ENCODE measurements at places on chromosomes 6 and 20.

- no peak for DNase-seq
These were observed 7.9 kb downstream of the AGPAT4 start for GRCh38 chr6:161265975-161266374.

DNA sequence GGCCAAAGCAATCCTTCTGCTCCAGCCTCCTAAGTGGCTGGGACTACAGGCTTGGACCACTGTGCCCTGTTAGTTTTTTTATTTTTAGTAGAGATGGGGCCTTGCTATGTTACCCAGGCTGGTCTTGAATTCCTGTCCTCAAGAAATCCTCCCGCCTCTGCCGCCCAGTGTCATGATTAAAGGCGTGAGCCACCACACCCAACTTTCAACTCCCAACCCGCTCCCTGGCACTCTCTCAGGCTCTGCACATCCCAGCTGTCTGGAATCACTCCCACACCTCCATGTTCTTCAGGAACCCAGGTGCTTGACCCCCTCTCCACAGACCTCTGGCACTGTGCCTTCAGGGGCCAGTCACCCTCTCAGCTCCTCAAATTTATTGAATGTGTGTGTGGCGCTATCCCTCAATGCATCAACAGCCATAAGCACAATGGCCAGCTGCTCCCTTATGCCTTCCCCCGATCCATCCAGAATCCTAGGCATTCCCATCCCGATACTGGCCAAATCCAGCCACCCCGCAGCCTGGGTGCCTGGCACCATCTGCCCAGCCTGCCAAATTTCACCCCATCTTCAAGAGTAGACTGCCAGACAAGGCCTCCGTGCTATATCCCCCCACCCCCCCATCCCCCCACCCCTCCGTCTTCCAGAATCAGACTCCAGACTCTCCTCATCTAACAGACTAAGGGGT, 647 bp upstream of the POU5F1 start:
- DNase-seq = no peak

DNA sequence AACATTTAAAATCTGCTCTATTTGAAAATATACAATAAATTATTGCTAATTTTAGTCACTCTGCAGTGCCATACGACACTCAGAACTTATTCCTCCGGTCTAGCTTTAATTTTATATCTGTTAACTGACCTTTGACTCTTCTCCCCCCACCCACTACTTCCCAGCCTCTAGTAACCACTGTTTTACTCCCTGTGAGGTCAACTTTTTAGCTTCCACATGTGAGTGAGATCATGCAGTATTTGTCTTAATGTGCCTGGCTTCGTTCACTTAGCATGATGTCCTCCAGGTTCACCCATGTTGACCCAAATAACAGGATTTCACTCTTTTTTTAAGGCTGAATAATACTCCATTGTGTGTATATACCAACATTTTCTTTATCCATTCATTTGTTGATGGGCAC, 80.8 kb downstream of the RPP40 start:
- no peak for DNase-seq

DNA sequence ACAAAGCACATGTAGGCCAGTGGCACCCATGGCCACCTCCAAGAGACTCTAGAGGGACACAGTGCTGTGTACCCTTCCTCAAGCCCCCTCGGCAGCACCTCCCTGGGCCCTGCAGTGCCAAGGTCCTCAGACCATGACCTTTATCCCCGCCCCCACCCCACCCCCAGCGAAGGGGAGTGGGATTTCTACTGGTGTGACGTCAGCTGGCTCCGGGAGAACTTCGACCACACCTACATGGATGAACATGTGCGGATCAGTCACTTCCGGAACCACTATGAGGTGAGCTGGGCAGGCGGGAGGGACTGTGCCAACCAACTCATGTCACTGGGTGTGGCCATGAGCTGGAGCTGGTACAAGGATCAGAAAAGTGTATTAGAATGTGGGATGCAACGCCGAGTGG, 38.0 kb downstream of the TTLL9 start:
- DNase-seq = no peak

DNA sequence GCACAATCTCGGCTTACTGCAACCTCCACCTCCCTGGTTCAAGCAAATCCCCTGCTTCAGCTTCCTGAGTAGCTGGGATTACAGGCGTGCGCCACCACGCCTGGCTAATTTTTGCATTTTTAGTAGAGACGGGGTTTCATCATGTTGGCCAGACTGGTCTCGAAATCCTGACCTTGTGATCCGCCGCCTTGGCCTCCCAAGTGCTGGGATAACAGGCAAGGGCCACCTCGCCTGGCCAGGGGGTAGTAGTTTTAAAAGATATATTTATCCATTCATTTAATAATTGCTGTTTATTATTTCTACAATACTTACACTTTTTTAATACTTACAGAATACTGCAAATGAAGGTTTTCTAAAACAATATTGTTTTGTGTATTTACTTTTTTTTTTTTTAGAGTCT, 15.5 kb upstream of the DDX27 start:
- DNase-seq = no peak

DNA sequence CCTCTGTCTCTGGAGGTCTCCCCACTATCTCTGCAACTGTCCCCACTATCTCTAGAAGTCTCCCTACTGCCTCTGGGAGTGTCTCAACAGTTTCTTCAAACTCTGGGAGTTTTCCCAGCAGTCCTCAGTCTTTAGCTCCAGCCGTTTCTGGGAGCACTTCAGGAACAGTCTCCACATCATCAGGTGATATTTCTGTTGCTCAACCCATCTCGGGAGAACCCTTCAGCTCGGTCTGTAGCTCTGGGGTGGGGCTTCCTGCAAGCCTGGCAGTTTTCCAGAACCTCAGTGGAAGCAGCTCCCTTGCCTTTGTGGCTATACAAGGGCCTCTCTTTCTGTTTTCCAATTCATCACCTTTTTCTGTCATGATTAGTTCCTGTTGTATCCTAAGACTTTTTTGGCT, 3.0 kb upstream of the SFTA2 start:
- no peak for DNase-seq

GRCh38 chr20:33540427-33540826, 50.5 kb downstream of the CBFA2T2 start:
- no peak for DNase-seq

DNA sequence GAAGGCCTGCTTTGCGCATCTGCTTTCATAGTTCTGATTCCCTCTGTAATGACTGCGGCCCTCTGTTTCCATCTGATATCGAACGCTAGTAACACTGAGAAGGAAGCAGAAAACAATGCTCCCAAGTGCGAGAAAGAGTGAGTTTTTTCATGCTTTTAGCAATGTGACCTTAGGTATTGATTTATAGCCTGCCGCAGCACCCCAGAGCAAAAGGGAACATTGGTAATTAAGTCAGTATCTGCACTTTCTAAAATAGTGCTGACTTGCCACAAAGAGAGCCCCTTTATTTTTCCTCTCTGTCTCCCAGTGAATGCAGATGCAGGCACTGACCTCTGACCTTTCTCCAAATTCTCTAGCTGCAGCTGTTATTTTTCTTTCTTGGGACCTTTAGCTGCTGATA, 129.8 kb downstream of the HDGFL1 start:
- no peak for DNase-seq

DNA sequence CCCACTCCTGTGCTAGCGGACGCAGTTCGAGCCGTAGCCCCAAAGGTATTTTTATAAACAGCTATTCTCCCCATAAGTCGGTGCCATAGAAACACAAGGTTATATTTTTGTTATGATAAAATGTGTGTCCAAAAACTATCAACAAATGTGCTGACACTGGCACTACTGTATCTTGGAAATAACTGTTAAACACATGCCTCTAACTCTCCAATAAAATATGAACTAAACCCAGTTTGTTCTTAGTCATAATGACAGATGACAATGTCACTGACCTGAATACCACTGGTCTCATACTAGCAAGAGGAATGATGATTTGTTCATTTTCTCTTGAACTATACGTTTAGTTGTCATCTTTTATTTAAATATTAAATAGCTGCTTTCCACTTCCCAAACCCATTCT, 51.4 kb upstream of the NUP153 start:
- DNase-seq = no peak

DNA sequence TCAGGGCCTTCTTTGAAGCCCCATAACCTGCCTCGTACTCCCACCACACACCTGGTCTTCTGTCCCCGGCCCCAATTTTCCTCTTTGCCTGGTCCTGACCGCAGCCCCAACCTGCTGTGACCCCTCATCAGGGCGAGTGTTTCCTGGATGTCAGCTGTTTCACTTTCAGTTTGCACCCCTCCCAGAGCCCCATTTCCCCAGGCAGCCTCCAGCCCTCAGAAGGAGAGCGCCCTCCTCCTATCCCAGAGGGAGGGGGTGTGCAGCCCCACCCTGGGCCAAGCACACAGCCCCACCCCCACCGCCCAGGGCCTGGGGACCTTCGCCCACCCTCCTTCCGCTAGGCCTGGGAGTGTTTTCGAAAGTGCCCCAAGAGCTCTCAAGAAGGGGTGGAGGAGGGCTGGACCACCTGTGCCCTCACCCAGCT, 1.5 kb downstream of the BAK1 start:
- DNase-seq = no peak

Measured in astrocyte of the spinal cord (primary cell).